ENCODE measurements at places on chromosomes 2 and 18. TPM values are rescaled to one million over a fixed set of nuclear protein-coding genes. Genes with fewer than 3 reads are reported as not detected.

The EIPR1 gene
- 25.9 TPM for total RNA-seq

The CAPN10 gene
- total RNA-seq, result 10.5 TPM

The DSC3 gene
- total RNA-seq, result 319 TPM

The PER2 gene
- 18.7 TPM for total RNA-seq

The ASB18 gene
- total RNA-seq, result not detected

The PFN4 gene
- 0.24 TPM for total RNA-seq

The BOD1L2 gene
- total RNA-seq, result not detected
